Frontal cortex (tissue), 4 donors: ENCODE measurements at places on chromosomes 4 and X.

DNA sequence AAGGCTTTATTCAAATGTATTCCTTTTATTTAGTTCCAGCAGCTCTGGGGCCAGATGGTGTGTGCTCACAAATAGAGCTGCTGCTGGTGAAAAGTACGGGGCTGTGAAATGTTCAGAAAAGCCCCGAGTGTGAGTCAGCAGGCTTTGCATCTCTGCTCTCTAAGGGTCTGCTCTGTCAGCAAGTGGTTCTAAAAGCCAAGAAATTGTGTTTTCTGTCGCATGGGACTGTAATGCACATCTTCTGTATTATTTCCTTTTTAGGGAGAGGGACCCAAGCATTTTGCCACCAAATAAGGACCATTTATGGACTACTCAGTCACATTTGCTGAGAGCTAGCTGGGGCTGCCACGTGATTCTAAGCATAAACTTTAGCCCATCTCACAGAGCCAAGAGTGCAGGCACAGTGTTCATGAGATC, 82.9 kb upstream of the NHS start:
- DNase-seq = no peak

DNA sequence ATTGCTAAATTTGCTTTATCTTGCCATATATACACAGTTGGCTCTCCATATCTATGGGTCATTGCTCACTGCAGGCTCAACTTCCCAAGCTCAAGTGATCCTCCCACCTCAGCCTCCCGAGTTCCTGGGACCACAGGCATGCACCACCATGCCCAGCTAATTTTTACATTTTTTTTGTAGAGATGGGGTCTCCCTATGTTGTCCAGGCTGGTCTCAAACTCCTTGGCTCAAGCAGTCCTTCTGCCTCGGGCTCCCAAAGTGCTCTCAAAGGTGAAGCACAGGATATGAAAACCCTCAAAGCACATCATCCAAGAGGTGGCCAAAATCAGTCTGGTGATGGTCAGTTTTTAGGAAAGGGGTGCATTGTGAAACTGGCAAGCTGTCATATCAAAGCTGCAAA, 11.8 kb downstream of the CDS1 start:
- no peak for DNase-seq

GRCh38 chr4:55122235-55122634, 3.2 kb downstream of the KDR start:
- no peak for DNase-seq

GRCh38 chr4:37928426-37929416, 31.5 kb upstream of the PTTG2 start:
- no peak for DNase-seq

GRCh38 chrX:34809096-34809495, 133.5 kb upstream of the FAM47B start:
- DNase-seq = no peak

DNA sequence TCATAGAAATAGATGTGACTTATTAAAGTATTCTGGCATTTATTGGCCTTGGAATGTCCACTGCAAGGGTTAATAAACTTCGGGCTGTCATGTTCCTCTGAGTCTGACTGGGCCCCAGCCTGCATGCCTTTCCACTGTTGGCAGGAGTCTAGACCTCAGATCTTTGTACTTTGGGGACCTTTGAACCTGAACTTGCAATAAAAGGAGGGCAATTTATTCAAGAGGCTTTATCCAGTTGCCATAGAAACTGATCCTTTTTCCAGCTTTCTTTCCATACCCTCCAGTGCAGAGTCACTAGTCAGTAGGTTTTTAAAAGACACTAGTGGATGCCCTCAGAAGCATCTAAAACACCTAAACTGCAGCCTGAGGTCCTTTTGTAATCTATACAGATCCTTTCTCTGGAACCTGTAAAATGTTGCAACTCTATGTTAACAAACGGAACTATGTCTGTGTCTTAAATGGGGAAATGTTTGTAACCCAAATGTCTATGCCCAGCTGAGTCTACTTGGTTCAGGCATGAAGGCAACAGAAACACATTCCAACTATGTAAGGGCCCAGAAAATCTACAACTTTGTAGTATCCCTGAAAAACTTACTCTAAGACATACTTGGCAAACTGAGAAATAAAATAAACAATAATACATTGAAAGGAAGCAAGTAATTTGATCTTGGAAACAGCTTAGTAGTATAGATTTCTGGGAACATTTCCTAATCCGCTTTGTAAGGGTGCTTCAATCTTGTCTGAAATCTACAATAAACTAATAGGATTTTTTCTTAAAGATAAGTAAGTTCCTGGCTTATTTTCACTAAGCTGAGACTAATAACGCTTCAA, 41.5 kb downstream of the SOWAHB start:
- DNase-seq = no peak

DNA sequence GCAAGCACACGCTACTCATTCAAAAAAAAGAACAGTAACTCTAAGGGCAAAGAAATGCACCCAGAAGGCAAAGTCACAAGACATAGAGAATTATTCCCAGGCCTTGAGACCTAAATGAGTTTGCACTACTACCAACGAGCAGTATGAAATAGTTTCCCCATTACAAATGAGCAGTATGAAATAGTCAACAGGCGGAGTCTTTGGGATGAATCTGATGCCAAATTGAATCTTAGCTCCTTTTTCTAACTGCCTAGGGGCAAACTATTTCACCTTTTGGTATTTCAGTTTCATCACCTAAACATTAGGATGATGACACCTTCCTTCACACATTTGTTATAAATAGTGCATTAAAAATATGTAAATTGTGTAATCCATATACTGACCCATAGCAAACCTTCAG, 213.0 kb upstream of the FAT4 start:
- no peak for DNase-seq

DNA sequence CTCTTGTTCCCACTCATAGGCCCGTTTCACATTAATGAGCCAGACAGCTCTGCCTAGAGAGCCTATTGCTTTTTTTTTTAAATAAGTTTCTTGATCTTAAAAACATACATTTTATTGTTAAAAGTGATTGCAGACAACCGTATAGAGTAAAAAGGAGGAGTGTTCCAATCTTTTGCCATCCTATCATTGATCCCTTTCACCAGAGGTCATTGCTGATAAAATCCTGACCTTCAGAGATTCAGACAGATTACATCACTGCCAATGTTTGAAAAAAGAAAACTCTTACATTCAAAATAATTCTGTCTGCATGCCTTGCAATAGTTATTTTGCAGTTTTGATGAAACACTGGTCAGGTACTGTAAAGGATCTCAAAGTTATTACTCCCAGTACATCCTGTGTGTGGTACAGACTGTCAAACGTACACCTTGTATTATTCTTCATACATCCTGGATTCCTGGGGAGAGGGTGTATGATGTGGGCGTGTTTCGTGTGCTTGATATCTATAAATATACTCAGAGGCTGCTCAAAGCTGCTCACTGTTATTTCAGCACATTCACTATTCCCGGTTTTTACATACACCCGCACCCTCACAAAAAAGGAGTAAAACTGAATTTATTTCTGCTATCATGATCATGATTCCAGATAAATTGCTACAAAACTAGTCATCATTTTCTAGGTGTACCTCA, 15.4 kb upstream of the KLHL2 start:
- DNase-seq = no peak

DNA sequence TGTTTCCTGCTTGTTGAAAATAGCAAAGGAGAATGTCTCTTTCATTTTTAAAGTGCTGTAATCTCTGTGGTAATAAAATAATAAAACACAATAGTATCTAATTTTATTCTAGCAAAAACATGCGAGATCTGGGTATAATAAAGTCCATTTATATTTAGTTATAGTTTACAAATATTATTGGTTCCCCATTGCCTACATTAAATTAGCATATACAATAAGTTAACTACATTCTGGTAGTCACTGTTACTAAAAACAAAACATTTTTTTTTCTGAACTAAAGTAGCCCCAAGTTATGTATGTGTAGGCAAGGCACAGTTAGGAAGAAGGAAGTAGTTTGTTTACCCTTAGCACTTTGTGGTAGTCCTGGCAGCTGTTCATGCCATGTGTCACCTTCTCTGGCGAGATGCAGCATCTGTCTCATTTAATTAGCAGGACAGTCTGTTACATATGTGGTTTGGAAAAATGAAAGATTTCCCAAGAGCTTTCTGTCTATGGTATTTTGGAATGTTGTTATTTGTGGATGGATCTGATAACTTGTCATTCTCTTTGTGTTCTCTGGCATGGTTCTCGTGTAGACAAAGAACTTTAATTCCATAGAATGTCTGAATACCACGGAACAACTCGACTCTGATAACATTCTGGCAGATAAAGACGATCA, 231.3 kb upstream of the PITX2 start:
- DNase-seq = no peak

GRCh38 chr4:40210776-40211175, 13.9 kb downstream of the RHOH start:
- DNase-seq = no peak
